Activated CD8-positive, alpha-beta memory T cell treated with anti-CD3 and anti-CD28 coated beads, Interleukin-2, amount 50 U/mL, for 4 hours (primary cell): ENCODE measurements at places on chromosomes 3 and 15.

- no peak for DNase-seq
Observed at GRCh38 chr3:13025778-13026518, 47.3 kb downstream of the IQSEC1 start.

GRCh38 chr3:35383719-35384555 is 255.4 kb upstream of the ARPP21 start:
- DNase-seq: no peak

GRCh38 chr3:143751643-143752178 is 96.6 kb downstream of the SLC9A9 start:
- no peak for DNase-seq

DNA sequence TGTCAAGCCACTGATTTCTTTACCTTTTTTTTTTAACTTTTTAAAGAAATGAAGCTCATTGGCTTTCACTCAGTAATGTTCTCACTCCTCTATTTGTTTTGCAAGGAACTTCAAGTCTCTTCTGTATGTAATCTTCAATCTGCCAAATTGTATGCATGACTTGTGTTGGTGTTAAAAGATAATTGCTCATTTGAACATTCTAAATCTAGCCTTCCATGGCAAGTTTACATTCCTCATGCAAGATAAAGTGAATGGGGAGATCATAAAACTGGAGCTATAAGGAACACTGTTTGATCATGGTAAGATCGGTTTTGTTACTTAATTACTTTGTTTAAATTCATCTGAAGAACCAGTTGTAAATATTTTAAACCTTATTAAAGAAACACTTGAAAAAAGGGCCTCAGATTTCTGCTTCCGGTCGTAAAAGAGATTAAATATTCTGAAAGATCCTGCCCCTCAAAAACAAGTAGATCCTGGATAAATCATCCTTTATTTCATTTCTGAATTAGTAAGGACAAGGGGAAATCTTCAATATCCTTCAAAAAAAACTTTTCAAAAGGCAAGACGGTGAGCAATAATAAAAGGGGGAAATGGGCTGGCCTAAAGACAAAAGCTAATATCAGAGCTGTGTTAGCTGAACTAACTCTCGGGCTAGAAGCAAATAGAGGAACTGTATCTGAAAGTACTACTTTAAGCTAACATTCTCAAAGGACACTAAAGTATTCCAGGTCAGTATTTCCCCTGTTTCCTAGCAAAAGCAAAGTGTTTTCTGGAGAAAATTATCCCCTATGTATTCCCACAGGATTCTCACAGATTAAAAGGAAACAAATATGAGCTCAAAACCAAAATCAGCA is 107.0 kb upstream of the ATP11B start:
- no peak for DNase-seq

- DNase-seq: no peak
Observed at GRCh38 chr3:194407423-194407822, 8.4 kb upstream of the GP5 start.

DNA sequence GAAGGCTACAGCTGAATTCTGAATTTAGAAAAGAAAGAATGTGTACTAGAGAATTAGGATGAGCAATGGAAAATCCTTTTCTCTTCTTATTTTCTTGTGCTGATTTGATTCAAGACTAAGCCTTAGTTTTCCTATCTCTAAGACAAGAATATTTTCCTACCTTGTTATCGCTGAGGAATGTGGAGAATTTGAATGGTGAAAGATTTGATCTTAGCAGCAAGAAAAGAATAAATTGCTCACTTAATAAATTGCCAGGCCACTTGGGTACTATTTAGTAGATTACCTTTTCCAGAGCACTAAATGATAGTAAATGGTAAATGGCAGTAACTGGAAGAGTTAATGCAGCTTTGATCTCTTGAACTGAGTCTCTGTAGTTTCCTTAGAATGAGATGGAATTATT is 145.7 kb upstream of the MEIS2 start:
- no peak for DNase-seq

- no peak for DNase-seq
Observed at GRCh38 chr15:81196576-81197254, at the start of gene IL16. Gene IL16, plus strand, starts transcription at chr15:81196879. Its CDS starts 28,521 bp downstream, at chr15:81225400.
